Mesenteric fat pad (tissue), 1 donor: ENCODE measurements at places on chromosomes 7 and 10. TPM values are rescaled to one million over a fixed set of nuclear protein-coding genes. Genes with fewer than 3 reads are reported as not detected.

DNA sequence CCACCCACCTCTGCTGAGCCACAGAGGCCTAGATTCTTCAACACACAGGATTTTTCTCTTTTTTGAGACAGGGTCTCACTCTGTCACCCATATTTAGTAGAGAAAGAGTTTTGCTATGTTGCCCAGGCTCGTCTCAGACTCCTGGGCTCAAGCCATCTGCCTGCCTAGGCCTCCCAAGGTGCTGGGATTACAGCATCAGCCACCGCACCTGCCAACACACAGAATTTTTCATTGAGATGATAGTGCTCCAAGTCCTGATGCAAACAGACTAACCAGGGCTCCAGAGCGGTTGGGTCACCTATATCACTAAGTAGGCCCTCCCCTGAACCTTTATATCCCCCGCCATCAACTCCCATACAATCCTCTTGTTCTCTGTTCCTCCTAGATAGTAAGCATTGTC lies 24.4 kb upstream of the ADRB1 start:
- no peak for DNase-seq

UCN3 gene
- total RNA-seq = not detected

CALHM2 gene
- total RNA-seq = 40.3 TPM

BMPER gene
- total RNA-seq = 4.6 TPM

GRCh38 chr10:85922356-85923129 lies 444.1 kb downstream of the GRID1 start:
- no peak for DNase-seq

UNCX gene
- not detected for total RNA-seq

CTAGE8 gene
- 0.71 TPM for total RNA-seq

DNA sequence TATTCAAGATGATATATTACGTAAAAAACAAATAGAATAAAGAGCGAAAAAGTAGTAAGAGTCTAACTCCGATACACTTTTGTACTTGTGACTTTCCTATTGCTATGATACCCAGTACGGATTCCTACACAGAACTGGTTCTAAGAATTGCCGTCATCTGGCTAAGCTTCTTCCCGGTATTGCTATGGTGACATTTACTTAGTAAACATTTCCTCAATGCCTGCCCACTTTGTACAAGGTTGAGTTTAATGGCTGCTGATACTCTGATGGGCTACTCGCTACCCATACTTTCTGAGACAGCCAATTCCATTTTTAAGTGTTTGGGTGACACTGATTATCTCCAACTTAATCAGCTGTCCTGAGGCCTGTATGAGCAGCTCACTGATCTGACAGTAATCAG lies 55.6 kb downstream of the OSBPL3 start:
- no peak for DNase-seq

ENO4 gene
- total RNA-seq = 0.45 TPM

ZPBP gene
- not detected for total RNA-seq

GRCh38 chr10:128421371-128422160 lies 295.3 kb upstream of the MKI67 start:
- no peak for DNase-seq

- no peak for DNase-seq
These were observed 104.8 kb downstream of the PPP1R3C start for GRCh38 chr10:91528080-91528479.

DNA sequence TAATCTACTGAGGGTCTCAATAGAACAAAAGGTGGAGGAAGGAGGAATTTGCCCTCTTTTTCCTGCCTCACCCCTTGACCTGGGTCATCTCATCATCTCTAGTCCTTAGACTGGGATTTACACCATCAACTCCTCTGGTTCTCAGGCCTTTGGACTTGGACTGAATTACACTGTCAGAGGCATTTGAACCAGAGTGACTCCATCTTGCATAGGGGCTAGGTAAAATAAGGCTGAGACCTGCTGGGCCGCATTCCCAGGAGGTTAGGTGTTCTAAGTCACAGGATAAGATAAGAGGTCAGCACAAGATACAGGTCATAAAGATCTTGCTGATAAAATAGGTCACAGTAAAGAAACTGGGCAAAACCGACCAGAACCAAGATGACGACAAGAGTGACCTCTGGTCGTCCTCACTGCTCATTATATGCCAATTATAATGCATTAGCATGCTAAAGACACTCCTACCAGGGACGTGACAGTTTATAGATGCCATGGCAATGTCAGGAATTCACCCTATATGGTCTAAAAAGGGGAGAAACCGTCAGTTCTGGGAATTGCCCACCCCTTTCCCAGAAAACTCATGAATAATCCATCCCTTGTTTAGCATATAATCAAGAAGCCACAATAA lies 84.0 kb downstream of the C1GALT1 start:
- no peak for DNase-seq

DNA sequence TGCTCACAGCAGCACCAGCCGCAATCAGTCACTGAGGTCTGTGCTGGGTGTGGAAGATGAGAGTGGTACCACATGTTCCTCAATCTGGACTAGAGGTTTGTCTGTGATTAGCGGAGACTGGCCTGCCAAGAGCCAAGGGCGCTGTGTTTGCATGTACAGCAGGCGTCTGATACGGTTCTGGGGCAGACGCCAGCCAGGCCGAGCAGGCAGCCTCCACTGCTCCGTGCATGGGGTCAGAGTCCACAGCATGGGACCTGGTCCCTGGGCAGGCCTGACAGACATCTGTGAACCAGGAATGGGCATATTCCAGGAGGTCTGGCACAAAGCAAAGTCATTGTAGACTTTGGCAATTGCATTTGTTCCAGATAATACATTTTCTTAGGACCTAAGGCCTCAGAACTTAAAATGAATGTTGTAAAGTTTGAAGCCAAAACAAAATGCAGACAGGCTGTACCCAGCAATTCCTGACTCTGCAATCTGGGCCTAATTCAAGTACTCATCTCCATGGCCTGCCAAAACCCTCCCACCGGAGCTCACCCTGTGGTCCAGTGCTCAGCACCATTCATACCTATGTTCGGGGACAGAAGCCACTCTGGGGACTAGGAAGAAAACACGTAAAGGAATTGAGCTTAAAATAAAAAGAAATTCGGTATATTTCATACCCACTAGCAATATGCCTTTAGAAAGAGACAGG lies 50.0 kb upstream of the FAM20C start:
- DNase-seq = peak; percentile 86
